ENCODE measurements at places on chromosomes 12 and 14.

GRCh38 chr14:39762576-39763401 lies 330.6 kb upstream of the FBXO33 start:
- DNase-seq, result no peak

DNA sequence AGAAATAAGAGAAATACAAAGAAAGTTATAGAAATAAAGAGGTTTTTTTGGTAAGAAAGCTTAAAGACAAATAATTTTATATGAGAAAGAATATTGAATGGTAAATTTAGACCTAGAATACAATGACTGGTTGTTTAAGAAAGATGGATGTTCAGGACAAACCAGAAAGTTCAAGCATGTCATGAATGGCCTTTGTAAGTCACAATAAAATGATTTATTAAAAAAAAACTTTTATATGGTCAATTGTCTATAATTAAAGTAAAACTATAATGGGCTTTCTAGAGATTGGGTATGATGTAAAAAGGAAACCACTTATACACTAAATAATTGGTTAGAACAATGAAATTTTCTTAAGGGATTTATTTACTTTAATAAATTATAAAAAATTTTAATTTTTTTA lies 19.8 kb upstream of the CAPRIN2 start:
- no peak for DNase-seq

- no peak for DNase-seq
Measured at GRCh38 chr14:50837850-50838470, 7.0 kb upstream of the NIN start.

GRCh38 chr12:48349471-48349870 lies 1.2 kb downstream of the ZNF641 start:
- no peak for DNase-seq

- DNase-seq, result no peak
Measured at GRCh38 chr14:85317491-85318021, 212.4 kb upstream of the FLRT2 start.

- DNase-seq, result peak; percentile 2
Measured at GRCh38 chr12:66087365-66087943, 43.1 kb downstream of the LLPH start.

GRCh38 chr12:14961466-14962152 lies at the start of gene ARHGDIB:
Gene ARHGDIB, minus strand, starts transcription at chr12:14961601. Its CDS starts 10,889 bp downstream, at chr12:14950712.
- DNase-seq, result peak; percentile 65

DNA sequence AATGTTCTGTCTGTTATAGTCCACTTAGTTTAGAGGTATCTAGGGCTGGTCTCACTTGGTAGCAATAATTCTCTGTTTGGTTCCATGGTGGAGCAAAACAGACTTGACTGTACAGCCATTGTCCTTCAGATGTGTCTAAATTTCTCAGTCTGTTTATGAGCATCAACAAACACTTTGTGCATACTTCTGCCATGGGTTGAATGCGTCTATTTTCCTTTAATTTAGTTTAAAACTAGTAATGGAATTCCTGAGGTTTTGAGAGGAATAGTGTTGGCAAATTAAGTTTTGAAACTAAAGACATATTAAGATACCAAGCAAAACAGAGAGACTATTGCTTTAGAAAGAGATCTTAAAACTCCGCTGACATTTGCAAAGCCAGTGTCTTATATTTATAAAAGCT lies 22.6 kb downstream of the FRS2 start:
- DNase-seq, result no peak

Measured in activated naive CD4-positive, alpha-beta T cell (primary cell).